ENCODE measurements at places on chromosomes 2 and 18.
A peak's percentile ranks its signal among the peaks of the same experiment; 100 is the strongest.

GRCh38 chr2:141736466-141736865 lies 394.4 kb downstream of the LRP1B start:
- DNase-seq: no peak

DNA sequence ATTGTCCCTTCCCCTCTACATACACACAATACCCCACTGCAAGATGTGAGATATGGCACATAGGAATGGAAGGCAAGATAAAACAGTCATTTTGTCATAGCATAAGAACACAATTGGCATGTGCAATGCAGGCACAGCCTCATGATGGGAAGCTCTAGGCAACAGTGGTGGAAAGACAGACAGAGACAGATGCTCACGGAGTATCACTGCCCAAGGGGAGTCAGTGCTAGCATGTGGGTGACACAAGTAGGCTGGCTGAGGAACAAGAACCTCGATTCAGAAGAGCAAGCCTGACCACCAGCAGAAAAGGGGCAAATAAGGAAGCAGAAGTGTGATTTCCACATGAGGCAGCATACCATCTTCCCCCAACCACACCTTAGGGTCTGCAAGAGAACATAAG lies 323.6 kb downstream of the PAX3 start:
- no peak for DNase-seq

DNA sequence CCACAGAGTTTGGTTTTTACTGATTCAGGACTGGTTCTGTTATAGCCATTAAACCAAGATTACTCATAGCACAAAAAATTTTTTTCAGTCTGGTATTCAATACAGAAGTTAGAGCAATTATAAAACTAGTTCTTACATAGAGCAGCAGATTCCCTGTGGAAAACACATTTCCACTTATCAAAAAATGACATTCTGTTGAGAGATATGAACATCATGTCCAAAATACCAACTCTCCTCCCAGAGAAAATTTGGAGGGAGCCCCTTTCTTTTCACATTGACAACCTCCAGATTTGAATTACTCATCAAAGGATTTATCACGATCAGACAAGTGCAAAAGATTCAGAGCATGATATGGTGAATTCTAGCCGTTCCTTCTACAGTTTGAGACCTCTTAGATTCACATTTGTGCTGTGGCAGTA lies 126.8 kb upstream of the SERPINE2 start:
- no peak for DNase-seq

- DNase-seq: no peak
These were observed 68.0 kb downstream of the SERPINB8 start for GRCh38 chr18:64037812-64038414.

DNA sequence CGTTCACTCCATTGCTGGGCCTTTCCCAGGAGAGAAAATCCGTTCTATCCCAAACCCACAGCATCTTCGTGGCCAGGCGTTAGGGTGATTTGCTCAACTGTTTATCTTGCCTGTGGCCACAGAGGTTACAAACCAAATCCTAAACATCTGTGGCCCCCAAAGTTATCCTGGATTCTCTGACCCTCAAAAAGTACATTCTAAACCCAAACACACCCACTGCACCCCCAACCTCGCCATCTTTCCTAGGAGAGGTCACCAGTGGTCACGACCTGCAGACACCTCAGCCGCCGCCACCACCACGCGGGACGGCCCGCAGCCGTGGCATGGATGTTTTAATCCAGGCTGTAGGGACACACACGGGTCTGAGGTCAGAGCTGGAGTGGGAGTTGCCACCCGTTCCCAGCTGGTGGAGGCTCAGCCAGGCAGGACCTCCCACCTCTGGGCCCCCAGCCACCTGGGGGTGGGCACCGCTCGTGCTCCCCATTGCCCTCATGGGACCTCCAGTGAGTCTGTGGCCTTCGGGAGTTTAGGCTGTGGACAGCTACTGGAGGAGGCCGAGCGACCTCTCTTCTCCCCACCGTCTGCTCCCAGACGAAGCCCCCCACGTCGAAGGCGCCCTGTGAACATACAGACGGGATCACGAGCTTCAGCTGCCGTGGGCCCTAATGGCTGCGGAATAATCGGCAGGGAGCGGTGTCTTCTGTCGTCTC lies 72.0 kb downstream of the KCNG2 start:
- no peak for DNase-seq

DNA sequence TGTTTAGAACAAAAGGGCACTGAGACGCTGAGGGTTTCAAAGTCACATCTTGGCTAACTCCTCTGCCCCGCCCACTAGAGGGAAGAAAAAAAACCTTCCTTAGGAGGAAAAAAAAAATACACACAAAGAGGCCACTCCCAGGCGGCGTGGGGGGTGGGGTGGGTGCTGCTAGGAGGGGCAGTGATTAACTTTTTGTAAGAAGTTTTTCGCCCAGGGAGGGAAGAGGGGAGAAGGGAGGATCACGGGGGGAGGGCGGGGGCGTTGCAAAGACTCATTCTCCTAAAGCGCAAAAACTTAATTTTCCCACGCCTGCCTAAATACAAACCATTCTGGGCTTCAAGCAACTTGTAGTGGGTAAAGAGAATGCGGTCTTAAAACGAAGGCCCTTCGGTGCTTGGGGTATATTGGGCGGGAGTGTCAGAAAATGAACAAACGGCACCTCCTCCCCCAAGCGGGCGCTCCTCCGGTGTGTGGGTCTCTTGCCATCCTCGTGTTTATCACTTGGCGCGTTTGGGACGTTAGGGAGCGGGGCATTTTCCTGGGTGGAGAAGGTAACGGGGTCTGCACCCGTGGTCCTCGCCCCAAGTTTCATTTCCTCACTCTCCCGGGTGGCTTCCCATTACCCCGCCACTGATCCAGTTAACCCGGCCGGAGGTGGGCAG lies 1.7 kb downstream of the CXCR4 start:
- DNase-seq: peak; percentile 61

- no peak for DNase-seq
These were observed 25.1 kb upstream of the SP3 start for GRCh38 chr2:173990245-173990644.

- no peak for DNase-seq
These were observed 222.1 kb upstream of the SPRED2 start for GRCh38 chr2:65654496-65654895.

GRCh38 chr2:8481463-8482009 lies 200.3 kb upstream of the ID2 start:
- DNase-seq: peak; percentile 19

DNA sequence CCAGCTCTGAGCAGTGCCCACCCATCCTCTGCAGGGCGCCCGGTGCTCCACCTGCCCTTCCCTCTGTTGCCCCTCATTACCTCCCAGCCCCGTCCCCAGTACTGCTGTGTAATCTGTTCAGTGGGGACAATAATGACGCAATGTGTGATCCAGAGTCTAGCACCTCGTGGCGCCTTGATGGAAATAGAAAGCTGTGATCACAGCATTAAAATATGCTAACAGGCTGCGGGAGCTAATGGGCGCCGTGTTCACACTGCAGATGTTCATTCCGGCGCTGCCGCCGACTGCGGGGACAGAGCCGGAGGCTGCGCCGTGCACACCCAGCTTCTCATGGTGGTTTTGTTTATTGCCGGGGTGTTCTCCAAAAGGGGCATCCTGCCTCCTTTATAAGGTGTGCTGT lies 235.2 kb downstream of the LDLRAD4 start:
- DNase-seq: no peak

- no peak for DNase-seq
These were observed 37.9 kb upstream of the NARS1 start for GRCh38 chr18:57659460-57660102.

DNA sequence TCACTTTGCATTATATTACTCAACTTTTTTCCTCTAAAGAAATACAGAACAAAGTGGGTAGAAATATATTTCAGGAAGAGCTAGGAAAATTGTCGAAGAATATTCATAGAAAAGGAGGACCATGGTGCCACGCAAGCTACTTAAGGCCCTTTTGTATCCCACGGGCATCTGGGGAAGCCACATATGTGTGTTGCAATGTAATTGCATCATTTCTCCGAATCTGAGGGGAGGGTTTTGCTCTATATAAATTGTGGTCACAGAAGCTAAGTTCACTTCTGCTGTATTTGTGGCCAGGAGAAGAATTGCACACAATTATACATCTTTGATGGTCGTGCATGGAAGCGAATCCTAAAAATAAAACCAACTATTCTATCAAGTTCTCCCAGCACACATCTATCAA lies 360.3 kb downstream of the IRS1 start:
- DNase-seq: no peak

DNA sequence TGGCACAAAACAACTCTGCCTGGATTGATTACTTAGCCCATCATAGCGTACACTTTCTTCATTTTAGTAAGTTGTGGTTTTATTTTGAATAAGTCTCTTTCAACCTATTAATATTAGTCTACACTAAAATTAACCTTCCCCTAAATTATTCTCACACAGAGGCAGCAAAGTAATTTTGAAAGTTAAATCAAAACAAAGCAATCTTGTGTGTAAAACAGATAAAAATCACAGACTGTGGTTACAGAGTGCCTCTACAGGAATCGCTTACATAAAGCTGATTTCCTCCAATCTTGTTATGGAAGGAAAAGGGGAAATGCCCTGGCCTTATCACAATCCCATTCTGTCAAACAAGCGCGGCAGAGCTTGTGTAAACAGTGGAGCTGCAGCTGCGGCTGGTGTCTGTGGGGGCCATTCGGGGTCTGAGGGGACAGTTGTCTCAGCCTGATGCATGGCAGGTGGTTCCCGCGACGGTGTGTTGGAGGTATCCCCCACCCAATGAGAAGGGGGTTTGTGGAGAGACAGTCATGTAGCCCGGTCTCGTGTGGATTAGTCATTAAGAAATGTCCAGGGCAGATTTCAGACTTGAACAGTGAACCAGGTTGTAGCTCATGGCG lies 42.1 kb downstream of the BCL2L11 start:
- no peak for DNase-seq

DNA sequence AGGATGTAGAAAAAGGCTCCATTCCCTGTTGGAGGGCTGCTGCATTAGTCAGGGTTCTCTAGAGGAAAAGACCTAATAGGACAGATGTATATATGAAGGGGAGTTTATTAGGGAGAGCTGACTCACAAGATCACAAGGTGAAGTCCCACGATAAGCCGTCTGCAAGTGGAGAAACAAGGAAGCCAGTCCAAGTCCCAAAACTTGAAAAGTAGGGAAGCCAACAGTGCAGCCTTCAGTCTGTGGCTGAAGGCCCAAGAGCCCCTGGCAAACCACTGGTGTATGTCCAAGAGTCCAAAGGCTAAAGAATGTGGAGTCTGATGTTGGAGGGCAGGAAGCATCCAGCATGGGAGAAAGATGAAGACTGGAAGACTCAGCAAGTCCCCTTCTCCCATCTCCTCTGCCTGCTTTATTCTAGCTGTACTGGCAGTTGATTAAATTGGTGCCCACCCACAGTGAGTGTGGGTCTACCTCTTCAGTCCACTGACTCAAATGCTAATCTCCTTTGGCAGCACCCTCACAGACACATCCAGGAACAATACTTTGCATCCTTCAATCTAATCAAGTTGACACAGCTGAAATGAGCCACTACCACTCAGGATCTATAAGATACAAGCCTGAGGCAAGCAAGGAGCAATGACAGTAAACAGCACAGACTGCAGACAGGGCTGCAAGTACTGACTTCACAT lies 30.0 kb upstream of the ATG16L1 start:
- DNase-seq: no peak

GRCh38 chr18:79615586-79615985 lies 64.0 kb upstream of the CTDP1 start:
- DNase-seq: no peak

DNA sequence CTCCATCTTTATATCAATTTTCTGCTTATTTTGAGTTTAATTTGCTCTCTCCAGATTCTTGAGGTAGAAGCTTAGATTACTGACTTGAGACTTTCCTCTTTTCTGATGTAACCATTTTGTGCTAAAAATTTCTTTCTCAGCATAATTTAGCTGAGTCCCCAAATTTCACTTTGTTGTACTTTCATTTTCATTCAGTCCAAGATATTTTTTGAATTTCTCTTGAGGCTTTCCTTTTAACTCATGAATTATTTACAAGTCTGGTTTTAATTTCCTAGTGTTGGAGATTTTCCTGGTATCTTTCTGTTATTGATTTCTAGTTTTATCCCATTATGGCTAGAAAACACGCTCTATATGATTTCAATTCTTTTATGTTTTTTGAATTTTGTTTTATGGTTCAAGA lies 144.7 kb upstream of the PGAP1 start:
- no peak for DNase-seq

- DNase-seq: no peak
These were observed 316 bp downstream of the FKBP7 start for GRCh38 chr2:178478130-178478438.

- no peak for DNase-seq
These were observed 187.1 kb downstream of the ZNF407 start for GRCh38 chr18:74784752-74785151.

DNA sequence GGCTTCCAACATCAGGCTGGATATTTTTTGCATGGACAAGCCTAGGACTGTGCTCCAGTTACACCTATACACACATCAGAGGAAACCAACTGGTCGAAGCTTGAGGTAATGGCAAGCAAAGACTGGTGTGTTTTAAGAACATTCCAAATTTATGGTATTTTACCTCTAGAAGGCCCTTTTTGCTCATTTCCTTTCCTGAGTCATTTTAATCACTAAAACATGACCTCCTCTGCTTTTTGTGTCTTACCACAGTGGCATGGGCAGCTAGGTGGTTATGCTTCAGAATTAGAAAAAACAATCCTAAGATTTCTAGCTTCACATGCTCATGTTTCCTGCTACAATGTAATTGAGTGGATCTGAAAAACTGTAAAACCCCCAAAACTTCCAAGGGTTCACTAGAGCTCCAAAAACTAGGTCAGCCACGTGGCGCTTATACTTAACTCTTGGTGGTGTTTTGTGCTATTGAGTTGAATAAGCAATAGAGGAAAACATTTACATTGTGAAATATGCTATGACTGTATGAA lies 30.6 kb upstream of the CHRNA1 start:
- DNase-seq: no peak

DNA sequence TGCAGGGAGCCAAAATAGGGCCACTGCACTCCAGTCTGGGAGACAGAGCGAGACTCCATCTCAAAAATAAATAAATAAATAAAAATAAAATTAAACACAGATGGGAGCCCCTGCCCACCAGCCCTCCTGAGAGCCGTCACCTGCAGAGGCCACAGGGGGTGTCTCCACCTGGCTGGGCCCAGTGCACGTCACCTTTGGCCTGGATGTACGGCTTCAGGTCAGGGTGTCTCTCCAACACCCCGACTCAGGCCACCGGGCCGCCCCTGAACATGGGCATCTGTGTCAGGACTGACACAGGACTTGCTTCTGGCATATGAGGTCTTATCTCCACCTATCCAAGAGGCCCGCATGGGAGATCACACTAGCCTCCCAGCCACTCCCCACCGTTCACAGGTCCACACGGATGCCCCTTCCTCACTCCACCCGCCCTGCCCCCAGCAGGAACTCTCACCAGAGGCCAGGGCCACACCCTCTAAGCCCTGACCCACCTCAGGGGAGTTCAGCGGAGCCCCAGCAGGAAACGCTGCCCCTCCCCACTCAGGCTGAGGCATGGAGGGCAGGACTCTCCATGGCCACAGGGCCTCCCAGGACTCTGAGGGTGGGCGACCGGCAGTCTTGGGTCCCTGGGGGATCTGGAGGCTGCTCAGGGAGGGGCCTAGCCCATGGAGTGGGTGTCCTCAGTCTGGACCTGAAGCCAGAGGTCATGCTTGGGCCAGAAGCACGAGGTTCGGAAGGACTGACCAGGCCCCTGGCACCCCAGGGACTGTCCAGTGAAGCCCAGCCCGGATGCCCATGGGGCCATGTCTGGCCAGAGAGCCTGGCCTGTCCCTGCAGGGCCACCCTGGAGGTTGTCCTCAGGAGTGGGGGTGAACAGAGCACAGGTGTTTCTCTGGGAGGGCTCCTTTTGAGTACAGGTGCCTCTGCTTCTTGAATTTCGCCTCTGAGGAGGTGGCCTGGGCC lies 1.6 kb upstream of the CROCC2 start:
- DNase-seq: no peak

Measured in T-helper 17 cell (primary cell).